Cerebellum (tissue), 4 donors: ENCODE measurements at places on chromosomes 13 and 19.

- no peak for DNase-seq
These were observed 113.3 kb upstream of the SPRY2 start for GRCh38 chr13:80454245-80454644.

GRCh38 chr19:4816950-4817278, 14.6 kb downstream of the TICAM1 start:
- DNase-seq, result no peak

DNA sequence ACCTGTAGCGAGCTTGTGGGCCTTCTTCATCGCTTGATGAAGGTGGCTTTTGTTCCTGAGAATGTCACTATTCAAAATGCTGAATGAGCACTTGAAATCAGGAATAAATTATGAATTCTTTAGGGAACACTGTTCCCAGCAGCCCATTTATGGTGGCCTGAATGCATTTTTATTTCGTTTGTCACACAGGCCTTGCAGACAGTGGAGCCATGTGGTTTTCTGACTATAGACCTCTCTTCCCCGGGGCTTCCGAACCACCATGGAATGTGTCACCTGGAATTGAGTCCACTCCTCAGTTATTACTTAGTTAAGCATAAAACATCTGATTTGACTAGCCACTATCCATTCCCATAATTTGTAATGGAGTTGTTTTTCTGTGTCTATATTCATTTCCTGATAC, 396.9 kb downstream of the IRS2 start:
- no peak for DNase-seq

DNA sequence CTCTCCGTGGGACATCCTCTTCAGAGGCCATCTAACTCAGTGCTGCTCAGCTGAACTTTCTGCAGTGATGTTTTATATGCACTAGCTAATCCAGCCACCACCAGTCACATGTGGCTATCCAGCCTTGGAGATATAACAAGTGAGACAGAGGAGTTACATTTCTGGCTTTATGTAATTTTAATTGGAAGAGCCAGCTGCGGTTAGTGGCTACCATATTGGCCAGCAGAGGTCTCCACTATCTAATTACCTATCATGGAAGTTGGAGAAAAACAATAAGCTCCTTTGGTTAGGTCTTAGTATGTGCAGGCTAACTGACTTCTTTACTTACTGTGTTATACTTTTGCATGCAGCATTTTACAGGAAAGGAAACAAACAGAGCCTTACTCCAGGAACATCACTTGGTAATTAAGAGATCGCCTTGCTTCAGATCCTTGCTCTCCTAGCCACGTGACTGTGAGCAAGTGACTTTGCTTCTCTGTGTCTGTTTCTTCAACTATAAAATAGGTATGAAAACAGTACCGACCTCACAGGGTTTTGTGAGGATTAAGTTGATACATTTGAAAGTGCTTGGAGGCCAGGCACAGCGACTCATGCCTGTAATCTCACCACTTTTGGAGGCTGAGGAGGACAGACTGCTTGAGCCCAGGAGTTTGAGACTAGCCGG, 1.6 kb upstream of the KLK10 start:
- DNase-seq, result peak; percentile 64

GRCh38 chr13:108769213-108770070, 140.0 kb downstream of the MYO16 start:
- no peak for DNase-seq

DNA sequence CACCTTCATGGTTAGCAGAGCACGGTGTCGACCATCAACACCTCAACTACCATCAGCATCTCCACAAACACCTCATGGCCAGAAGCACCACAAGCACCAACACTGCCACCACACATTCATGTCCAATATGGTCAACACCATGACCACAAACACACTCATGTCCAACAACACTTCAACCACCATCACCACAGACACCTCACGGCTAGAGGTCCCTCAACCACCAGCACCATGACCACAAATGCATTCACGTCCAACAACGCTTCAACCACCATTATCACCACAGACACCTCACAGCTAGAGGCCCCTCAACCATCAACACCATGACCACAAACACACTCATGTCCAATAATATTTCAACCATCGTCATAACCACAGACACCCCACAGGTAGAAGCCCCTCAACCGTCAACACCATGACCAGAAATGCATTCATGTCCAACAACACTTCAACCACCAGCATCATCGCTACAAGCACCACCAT, 10.2 kb downstream of the TRAPPC5 start:
- DNase-seq, result no peak

- no peak for DNase-seq
These were observed 25.6 kb downstream of the EDNRB start for GRCh38 chr13:77893066-77893465.

GRCh38 chr13:108037348-108037747, 178.0 kb downstream of the LIG4 start:
- no peak for DNase-seq

DNA sequence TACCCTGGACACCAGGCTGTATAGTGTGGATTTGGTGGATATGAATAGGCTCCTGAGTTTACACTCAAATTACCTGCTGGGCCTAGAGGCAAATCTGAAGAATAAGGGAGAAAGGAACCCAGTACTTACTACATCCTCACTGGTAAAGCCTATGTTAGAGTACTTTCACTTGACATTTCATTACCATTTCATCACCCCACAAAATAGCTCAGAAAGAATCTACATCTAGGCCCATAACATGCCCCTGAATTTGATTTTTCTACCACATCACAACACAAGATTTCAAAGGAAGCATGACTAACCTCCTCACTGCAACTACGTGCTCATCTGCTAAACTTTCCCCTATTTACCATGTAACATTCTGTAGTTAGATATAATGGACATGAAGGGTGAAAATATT, 43.3 kb downstream of the VWA8 start:
- DNase-seq, result no peak

GRCh38 chr19:3504735-3505134, 1.4 kb upstream of the FZR1 start:
- DNase-seq, result no peak

- DNase-seq, result no peak
These were observed 48.6 kb downstream of the ZNF91 start for GRCh38 chr19:23346696-23347095.

DNA sequence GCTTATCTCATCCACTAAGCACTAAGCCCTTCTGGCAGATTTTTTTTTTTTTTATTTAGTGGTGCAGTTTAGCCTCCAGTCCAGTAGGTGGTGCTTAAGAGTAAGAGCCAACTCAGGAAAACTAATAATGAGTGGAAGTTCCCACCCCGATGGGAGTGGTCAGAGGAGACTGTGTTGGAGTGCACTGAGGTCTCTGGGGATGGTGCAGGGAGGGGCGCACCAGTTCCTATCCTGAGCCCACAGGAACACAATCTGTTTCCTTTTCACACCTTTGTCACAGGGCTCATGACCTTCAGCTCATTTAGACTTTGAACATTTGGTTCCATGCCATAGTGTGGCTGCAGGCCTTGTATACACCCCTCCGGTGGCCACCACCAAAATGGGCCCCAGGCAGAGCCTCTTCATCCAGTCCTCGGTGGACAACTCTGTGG, 367.4 kb downstream of the SPRY2 start:
- no peak for DNase-seq

GRCh38 chr13:111614613-111615012, 294.2 kb downstream of the TEX29 start:
- DNase-seq, result no peak

DNA sequence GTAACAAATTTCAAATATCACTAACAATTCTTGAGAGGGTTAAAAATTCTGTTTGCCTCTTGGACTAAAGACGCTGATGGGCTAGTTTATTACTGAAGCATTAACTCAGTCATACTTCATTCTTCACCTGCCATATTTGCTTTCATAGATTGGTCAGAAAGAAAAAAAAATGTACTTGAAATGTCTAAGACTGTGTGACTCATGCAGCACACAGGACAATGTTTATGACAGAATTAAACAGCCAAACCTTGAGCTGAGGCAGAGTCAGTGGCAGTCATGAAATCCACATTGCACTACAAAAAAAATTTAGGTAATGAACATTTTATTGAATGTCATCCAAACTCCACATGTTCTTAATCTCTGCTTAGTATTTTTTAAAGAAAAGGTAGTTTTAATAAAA, 135.6 kb downstream of the PRR20E start:
- DNase-seq, result no peak

DNA sequence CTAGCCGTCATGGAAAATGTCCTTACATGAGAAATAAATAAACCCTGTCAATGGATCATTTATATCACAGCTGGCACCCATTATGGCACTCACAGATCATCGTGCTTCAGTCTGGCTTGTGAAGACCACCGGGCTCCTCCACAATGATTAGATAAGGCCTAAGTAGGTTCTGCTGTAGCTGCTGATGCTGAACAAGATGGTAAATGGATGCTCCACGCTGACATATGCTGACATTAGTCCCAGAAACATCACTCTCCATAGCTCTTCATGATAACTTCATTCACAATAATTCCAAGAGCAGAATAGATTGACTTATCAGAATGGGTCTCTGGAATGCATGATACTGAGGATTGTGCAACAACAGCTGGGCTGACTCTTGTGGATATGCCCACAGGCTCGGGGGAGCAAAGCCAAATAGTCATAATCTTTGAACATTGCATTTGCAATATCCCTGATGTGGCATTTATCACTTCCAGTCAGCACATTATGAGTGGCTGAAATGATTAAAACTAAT, 63.8 kb upstream of the RXFP2 start:
- no peak for DNase-seq

DNA sequence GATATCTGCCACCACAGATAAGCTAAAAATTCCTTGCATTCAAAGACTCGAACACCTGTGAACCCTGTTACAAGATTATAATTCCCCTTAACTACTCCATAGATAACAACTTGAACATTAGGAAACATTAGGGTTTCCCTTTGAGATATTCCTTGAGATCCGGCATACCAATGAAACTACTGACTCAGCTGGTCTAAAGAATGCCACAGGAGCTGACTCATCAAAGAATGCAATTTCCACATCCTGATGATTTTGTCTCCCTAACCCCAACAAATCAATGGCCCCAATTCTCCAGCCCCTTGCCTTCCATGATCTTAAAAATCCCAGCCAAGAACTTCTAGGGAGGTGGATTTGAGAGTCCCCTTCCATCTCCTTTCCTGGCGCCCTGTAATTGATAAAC, 35.6 kb upstream of the ZNF599 start:
- DNase-seq, result no peak

DNA sequence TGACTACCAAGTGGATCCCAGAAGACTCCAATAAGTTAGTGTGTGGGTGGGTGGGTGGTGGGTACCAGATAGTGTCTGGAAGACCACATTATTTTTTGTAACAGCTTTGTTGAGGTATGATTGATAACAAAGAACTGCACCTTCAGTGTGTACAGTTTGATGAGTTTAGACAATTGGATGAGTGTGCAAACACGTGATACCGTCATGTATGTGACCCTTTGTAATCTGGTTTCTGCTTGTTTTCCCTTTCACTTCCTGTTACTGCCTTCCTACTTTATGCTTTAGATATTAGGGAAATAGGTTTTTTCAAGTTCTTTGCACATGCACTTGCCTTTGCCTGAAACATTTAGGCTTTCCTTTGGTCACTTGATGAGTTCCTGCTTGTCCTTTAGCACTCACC, 8.5 kb downstream of the RPL21 start:
- DNase-seq, result no peak

- DNase-seq, result peak; percentile 86
These were observed 2.3 kb downstream of the SLC5A5 start for GRCh38 chr19:17873786-17874757.

GRCh38 chr19:27752530-27753184, 1460.3 kb downstream of the UQCRFS1 start:
- no peak for DNase-seq

- no peak for DNase-seq
These were observed 17.2 kb upstream of the CRTC1 start for GRCh38 chr19:18666317-18666716.

- DNase-seq, result no peak
These were observed 1899.8 kb downstream of the PCDH9 start for GRCh38 chr13:65330287-65330686.

GRCh38 chr13:33911521-33911920, 93.6 kb downstream of the RFC3 start:
- no peak for DNase-seq

DNA sequence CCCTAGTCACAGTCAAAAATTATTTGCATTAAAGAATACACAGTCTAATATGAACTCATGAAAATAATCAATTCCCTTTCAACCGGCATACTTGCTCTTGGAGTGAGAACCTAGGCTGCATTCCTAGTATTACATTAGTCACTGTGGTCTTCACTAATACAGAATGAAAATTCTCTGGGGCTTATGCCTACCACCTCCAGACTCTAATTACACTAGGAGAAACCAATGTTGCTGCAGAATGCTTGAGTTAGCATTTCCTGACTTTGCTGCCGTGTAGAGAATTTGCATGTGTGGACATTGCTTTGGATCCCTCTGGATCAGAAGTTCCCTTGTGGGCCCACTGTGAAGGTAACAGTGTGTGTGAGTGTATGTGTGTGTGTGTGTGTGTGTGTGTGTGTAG, 87.8 kb downstream of the CCNA1 start:
- no peak for DNase-seq

GRCh38 chr13:86839221-86839620, 832.0 kb upstream of the SLITRK5 start:
- DNase-seq, result no peak

DNA sequence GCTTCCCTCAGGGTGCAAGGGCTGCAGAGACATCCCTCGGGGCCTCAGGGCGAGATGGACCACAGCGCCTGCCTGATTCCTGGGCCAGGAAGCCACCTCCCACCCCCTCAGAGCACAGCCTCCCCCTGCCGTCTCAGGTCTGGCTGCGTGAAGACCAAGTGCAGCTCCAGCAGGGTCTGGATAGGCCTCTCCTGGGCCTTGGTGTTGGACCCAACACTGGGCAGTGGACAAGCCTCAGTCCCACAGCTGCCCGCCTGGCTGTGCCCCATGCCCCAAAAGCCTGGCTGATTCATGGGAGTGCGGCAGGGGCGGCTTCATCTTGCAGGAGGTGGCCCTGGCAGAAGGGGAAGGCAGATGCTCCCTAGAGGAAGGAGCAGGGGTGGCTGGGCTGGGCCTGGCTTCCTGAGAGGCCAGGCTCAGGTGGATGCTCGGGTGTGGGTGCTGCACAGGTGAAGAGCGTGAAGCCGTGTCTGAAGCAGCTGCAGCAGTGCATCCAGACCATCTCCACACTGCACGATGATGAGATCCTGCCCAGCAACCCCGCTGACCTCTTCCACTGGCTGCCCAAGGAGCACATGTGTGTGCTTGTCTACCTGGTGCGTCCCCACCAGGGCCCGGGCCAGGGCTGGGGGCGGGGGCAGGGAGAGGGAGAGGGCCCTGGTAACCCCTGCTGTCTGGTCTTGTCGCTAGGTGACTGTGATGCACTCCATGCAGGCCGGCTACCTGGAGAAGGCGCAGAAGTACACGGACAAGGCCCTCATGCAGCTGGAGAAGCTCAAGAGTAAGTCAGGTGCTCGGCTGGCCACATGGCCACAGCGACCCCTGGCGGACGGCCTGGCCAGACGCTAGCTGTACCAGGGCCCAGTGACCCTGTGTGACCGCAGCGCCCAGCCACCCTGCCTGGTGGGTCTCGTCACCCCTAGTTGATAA, 21.7 kb downstream of the MAU2 start:
- peak; percentile 61 for DNase-seq
